ENCODE measurements at places on chromosomes 6 and 20. TPM values are rescaled to one million over a fixed set of nuclear protein-coding genes. Genes with fewer than 3 reads are reported as not detected.

PTCRA gene
- not detected for total RNA-seq

PXDC1 gene
- total RNA-seq, result 40.7 TPM

COL10A1 gene
- 0.09 TPM for total RNA-seq

TMEM244 gene
- total RNA-seq, result not detected

IPCEF1 gene
- 0.43 TPM for total RNA-seq

EDN3 gene
- not detected for total RNA-seq

PPP1R14C gene
- 0.65 TPM for total RNA-seq

ANKEF1 gene
- total RNA-seq, result 1.4 TPM

SIRPB1 gene
- 0.71 TPM for total RNA-seq
